MCF 10A (cell line): ENCODE measurements at places on chromosomes 1 and 21.

GRCh38 chr21:44312089-44312488 is 12.2 kb downstream of the PFKL start:
- DNase-seq, result no peak

GRCh38 chr1:5508669-5509330 is 483.4 kb downstream of the NPHP4 start:
- no peak for DNase-seq

GRCh38 chr1:156592910-156593660 is 1.5 kb downstream of the NAXE start:
- DNase-seq, result no peak

DNA sequence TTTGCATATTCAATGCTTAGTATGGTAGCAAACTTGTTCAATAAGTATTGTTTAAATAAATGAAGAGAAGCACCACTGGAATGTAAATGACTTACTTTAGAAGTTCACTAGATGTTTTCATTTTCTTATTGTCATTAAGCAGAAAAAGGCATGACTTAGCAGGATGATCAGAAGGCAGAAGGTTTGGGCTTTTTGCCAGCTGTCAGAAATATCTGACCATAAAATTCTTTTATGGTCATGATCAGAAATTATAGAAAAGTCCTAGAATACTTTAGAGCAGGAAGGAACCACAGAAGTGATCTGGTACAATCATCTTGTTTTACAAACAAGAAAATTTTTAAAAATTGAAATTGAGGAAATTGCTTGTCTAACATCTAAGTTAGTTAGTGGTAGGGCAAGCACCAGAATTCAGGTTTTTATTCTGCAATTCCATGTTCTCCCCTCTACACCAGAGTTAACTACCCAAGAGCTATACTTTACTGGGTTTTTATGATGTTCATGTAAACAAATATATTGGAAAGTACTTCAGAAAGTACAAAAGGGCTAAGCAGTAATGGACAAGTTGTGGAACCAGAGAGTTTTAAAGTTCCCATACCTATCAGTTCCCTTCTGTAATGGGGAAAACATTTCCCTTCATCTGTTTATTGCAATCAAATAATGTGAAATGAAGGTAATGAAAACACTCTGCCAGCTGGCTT is 10.1 kb downstream of the FMO5 start:
- DNase-seq, result no peak

GRCh38 chr1:38128926-38129453 is 82.4 kb upstream of the POU3F1 start:
- DNase-seq, result no peak

- DNase-seq, result no peak
These were observed 28.6 kb upstream of the PDE4B start for GRCh38 chr1:65764052-65764451.

GRCh38 chr1:224433701-224434672 is 610 bp downstream of the WDR26 start:
- peak; percentile 34 for DNase-seq

DNA sequence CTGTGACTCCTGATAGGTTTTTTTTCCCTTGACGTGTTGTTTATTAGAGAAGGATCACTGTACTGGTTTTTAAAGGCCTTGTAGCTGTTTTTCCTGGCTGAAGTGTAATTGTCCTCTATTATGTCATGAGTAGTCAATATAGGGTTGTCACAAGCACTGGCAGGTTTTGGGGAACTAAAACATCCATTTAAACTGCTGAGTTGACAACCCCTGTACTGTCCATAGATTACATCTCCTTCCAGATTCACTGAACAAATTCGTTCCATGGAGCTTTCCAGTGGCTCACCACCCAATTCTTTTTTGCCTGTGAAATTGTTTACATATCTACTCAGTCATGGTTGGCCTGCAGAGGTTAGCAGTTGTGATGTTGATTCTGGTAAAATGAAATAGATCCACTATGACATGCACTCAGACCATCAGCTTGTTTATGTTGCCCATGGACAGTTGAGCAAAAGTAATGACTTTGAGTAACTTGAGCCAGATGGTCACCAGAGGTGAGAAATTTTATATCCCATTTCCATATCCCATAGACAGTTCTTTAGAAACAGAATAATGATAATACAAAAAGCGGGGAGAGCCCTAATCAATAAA is 59.9 kb upstream of the QSOX1 start:
- DNase-seq, result no peak

DNA sequence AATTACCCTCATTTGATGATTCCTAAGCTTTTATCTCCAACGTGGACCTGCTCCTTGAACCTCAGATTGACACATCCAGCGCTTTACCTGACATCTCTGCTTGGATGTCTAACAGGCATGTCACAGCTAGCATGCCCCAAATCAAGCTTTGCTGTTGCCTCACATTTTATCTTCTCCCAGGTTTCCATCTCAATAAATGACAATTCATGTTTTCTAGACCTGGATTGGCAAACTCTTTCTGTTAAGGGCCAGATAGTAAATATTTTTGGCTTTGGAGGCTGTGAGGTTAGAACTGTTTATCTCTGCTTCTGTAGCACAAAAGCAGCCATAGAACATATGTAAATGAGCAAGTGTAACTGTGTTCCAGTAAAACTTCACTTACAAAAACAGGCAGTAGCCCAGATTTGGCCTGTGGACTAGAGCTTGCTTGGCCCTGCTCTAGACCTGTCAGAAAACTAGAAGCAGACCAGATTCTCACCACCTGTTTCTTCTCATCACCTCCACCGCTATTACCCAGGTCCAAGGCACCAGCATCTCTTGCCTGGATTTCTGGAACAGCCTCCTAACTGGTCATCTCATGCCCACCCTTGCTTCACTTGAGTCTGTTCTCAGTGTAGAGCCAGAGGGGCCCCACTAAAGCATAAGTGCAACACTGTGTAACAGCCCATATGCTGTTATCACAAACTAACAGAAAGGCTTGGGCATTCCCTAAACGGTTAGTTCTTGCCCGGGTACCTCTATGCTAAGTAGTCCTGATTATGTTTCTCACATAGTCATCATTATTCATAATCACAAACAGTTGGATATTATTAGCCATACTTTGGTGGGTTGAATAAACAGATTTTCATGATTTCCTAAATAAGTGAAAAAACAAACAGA is 42.3 kb downstream of the UBE4B start:
- DNase-seq, result no peak

GRCh38 chr1:20166051-20166450 is 19.8 kb upstream of the UBXN10 start:
- DNase-seq, result peak; percentile 75

DNA sequence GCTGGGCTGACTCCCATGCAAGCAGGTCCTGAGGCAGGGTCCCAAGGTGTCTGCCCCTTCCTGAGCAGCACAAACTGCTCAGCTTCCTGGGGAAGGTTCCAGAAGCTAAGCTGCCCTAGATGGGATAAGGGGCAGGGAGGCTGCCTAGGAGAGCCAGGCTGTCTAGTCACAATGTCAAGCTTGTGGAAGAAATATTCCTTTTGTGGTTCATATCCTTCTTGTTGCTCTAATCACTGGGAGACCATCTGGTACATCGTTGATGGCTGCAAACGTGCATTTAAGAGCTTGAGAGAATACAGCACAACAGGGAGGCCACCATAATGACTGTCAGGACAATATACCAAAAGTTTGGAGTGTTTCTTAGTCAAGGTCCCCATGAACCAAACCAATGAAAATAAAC is 67.4 kb downstream of the SLC16A1 start:
- no peak for DNase-seq

- no peak for DNase-seq
These were observed 2.5 kb downstream of the FTCD start for GRCh38 chr21:46152927-46153246.

DNA sequence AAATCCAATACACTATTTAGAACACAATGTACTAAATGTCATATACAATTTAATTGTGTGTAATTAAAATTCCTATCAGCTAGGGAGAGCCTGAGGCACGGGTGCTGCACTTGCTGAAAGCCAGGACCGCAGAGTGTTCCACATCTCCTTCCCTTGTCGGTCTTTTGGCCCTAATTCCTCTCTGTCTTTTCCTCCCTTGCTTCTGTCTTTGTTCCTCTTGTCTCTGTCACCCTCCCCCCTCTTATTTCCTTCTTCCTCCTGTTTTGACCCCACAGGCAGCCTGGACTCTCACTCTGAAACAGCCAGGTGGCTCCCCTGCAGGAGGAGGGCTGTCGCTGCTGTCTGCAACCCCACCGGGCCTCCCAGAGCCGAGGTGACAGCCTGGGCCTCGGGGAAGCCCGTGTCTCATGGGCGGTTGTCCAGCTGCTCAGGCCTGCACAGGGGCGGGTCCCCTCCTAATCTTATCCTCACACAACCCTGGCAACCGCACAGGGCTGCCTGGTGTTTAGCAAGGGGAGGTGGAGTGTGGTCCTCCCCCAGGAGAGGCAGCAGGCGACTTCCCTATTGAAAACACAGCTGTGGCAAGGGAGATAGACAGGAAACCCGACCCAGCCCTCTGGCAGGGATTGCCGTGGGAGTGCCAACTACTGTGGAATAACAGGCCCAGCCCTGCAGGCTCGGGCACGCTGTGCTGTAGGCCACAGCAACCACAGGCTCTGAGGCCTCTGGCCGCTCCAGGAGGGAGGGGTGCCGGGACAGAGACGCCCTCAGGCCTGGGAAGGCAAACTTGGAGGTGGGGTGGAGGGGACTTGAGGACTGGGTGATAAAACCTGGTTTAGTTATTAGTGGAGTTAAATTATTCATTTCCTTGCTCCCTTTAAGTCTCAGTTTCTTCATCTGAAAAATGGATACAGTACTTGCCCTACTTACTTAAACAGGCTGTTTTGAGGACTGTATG is 68.8 kb upstream of the WDR26 start:
- peak; percentile 100 for DNase-seq

DNA sequence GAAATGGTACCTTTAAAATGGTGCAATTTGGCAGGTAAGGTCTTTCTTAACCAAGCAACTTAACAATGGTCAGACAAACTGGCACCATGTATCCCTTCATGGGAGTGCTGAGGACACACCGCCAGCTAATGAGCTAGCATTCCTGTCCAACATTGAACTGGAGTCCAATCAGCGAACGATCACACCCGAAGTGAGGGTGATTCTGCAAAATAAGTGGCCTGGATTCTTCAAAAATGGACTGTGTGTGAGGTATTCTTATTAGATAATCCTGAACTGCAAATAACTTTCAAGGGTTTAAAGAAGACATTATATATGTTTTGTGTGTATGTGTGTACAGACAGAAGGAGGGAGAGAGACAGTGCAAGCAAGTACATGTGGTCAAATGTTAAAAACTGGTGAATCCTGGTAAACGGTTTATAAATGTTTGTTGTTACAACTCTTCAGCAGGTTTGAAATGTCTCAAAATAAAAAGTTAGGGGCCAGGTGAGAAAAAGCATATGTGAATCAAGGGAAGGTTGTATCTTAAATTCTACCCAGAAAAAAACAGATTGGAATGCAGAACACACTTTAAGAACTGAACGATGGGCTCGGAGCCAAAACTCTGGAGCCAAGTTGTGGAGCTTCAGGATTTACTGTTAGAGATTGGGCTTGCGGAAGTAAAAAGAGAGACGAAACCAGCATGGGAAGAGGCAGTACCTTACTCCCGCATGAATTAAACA is 20.9 kb downstream of the GADD45A start:
- DNase-seq, result no peak

DNA sequence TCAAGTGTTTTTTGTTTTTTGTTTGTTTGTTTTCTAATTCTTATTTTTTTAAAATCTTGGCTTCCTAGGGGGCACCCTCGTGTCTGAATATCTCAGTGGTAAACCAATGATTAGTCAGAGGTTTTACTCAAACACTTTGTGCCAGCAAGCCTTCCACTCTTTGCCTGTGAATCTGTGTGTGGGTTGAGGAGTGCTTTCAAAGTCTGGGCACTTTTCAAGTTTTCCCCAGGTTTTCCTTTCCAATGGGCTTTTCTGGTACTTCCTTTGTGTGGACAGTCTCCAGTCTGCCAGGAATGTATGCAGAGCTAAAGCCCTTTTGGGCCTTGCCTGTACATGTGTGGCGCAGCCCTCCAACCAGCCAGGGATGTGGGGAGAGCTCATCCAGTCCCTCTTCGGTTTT is 9.7 kb upstream of the PPIE start:
- DNase-seq, result no peak

DNA sequence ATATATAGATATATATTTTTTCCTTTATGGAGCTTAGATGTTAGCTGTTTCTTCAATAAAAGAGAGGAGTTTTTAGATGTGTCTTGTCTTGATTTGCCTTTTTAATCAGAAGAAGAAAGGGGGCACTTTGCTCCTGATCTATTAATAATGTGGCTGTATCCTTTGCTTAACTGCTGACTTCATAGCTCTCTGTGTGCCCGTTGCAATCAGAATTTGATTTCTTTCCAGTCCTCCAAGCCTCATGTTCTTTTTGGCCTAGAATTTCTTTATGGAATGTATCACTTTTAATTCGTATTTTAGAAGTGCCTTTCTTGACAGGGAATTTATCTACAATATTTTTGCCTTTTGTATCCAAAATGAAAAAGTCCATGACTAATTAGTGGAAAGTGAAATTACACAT is 85.3 kb downstream of the C1orf21 start:
- DNase-seq, result no peak
